AG04449 (cell line): ENCODE measurements at places on chromosomes 3 and 15.

DNA sequence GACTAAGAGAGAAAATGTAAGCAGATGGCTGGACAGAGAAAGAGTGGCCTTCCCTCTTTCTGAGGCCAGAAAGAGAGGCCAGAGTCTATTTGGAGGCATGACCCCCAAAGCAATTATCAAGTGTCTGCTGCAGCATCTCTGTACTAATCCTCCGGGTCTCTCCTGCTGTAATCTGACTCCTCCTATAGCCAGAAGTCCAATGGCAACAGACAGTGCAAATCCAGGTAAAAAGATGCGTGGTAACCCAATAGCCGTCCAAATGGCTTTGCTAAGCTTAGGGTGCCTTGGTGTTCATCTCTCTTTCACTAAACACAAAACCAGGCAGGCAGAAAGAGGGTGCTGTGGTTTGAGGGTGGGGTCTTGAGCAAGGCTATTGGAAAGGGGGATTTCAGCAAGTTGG, 91.6 kb downstream of the ADCY5 start:
- DNase-seq = no peak

DNA sequence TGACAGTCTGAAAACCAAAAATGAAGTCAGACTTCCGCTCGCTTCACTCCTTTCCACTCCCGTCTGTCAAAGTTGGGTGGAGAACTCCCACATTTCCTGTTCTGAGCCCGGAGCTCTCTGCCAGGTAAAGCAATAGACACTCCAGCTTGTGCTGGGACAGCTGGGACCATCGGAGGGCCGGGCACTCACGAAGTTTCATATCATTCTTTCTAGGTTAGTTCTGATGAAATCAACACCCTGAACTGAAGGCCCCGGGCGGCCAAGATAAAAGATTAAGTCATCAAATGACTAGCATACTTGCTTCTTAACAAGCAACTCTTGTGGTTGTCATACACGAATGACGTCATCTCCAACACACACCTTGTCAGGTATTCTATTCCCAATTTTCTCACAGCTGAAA, 42.1 kb downstream of the MAGI1 start:
- DNase-seq = no peak

GRCh38 chr15:67573194-67573593, 30.7 kb downstream of the MAP2K5 start:
- no peak for DNase-seq

- DNase-seq = no peak
Observed at GRCh38 chr15:48806151-48806550, 4.7 kb downstream of the CEP152 start.

GRCh38 chr3:33718595-33718907, 497 bp upstream of the CLASP2 start:
- no peak for DNase-seq
